Stimulated activated CD8-positive, alpha-beta memory T cell treated with anti-CD3 and anti-CD28 coated beads, Interleukin-4, amount 100 ng/mL, for 4 hours (primary cell): ENCODE measurements at places on chromosomes 3 and 15.

GRCh38 chr3:170171563-170171962, 10.0 kb downstream of the PHC3 start:
- no peak for DNase-seq

- no peak for DNase-seq
Observed at GRCh38 chr15:100790786-100791265, 88.8 kb upstream of the ALDH1A3 start.

DNA sequence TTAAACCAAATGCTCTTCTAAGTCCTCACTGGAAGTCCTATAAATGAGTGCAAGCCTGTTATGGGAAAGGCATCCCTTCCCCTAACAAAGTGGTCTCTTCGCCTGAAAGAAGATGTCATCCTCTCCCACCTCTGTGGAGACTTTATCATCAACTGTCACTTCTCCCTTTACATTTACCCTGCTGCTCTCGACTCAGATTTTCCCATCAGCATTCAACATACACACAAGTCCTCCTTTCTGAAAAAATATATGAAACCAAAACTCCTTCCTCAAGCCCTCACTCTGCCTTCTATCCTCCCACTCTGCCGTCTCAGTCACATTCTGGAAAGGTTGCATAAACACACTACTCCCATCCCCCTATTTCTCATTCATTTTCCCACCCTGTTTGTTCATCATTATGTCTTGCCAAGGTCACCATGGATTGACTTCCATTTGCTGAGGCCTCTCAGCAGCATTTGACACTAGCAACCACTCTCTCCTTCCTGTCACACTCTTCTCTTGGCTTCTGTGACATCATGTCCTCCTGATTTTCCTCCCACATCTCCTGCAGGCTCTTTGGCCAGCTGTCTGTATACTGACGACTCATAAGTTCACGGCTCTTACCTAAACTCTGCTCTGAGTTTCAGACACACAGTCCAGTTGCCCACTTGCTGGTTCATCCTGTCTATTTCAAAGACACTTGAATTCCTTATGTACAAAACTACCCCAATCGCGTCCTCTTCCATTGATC, 70.3 kb upstream of the SMAD3 start:
- DNase-seq, result no peak

- no peak for DNase-seq
Observed at GRCh38 chr3:115321400-115321805, 174.3 kb upstream of the ZBTB20 start.

- DNase-seq, result no peak
Observed at GRCh38 chr3:40047406-40047805, 238.0 kb downstream of the MYRIP start.
